Activated CD8-positive, alpha-beta memory T cell treated with anti-CD3 and anti-CD28 coated beads, Interleukin-2, amount 50 U/mL, for 4 hours (primary cell): ENCODE measurements at places on chromosomes 3 and 15.

GRCh38 chr3:7144697-7145308 is 283.9 kb downstream of the GRM7 start:
- DNase-seq: no peak

DNA sequence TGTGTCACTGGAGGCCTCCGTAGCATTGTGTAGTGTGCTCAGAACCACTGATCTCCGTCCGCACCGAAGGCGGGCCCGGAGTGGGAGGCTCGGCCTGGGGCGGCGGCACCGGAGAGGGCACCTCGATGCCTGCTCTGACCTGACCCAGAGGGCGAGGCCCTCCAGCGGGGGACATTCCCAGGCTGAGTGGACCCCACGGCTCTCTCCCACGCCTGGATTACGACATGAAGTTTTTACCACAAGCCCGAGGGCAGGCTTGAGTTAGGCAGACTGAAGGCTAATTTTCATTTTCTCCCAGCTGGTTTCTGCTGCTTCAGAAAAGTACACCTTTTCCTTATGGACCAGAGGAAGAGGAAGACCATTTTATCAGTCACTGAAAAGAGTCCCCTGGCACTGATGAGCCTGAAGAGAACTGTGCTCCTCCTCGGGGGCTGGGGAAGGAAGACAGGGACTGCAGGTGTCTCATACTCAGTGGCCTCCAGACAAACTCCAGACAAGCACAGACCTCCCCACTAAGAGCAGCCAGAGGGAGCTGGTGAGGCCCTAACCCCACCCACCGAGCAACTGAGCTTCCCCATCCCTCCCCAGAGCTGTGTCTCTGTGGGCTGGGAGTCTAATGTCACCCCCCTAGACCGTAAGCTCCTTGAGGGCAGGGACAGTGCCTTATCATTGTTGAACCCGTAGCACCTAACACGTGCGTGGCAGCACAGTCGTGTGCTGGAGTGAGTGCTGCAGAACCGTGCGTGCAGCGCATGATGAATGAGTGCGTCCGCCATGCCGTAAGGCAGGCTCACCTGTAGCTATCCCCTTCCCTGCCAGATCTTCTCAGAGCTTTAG is 74.5 kb upstream of the BLM start:
- DNase-seq: no peak

DNA sequence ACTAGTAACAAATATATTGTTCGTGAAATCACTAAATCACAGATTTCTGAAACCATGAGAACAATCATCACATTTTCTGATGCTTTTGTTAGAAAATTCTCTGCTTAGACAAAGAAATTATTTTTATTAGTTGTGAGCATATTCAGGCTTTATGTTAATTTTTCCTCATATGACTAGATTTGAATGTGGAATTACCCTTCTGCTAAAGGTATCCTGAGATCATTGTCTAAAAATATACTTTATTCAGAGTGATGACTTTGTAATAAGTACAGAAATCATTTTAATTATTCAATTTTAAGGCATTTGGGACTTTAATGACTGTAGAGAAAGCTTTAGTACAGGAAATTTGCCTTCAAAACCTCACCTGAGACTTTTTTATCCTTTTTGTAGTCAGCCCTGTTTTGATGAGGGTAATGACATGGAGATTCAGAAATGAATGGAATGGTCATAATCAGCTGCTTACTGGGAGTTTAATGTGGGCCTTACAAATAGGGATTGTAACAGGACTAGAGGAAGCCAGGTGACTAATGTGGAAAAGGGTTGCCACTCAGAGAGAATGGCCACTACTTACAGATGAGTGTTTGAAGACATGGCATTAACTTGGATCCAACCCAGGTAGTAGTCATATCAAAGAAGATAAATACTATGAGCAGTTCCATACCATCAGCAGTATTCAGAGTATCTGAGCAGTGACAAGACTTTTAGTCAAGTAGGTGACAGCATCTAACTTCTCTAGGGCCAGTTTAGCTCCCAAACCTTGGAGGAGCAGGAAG is 148.3 kb downstream of the MBNL1 start:
- DNase-seq: no peak

DNA sequence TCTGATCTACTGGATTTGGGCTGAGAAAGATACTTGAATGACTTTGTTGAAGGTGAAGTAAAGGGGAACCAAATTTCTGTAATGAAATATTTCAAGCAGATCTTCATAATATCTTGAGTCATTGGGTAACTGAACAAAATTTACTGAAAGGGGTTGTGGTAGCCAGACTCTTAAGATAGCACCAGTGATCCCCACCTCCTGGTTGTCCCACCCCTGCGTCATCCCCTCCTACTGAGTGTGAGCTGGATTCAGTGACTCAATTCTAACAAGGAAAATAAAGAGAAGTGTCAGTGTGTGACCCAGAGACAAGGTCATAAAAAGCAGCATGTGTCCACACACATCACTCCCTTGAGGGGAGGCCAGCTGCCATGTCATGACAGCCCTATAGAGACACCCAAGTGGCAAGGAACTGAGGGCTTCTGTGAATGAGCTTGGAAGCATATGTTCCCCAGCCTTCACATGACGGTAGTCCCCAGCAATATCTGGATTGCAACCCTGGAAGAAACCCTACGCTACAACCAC is 107.1 kb downstream of the MECOM start:
- DNase-seq: no peak
